Cardiac septum (tissue), 1 donor: ENCODE measurements at places on chromosomes 6 and 20.

- no peak for DNase-seq
Measured at GRCh38 chr20:44649126-44649525, 2.4 kb downstream of the ADA start.

DNA sequence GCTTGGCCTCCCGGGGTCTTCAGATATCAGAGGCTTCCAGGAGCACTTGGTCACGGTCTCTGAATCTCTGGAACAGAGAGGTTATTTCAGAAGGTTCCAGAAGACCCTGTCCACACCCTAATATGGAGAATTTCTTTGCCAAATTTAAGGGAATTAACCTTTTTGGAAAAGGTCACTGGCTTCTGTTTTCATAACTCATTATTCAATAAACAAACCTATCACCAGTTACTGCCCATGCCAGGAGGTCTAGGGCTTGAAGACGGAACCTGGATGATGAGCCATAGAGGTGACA lies 507 bp upstream of the CST4 start:
- DNase-seq, result no peak

- DNase-seq, result no peak
Measured at GRCh38 chr20:16761305-16761829, 13.2 kb downstream of the OTOR start.

- no peak for DNase-seq
Measured at GRCh38 chr6:159221486-159222170, 52.4 kb downstream of the FNDC1 start.

- no peak for DNase-seq
Measured at GRCh38 chr6:25747477-25747876, 7.1 kb upstream of the SLC17A4 start.

- DNase-seq, result no peak
Measured at GRCh38 chr6:54860739-54861138, 14.2 kb downstream of the FAM83B start.
